ENCODE measurements at places on chromosomes 2 and 18.

GRCh38 chr2:64787019-64787365 is 133.3 kb upstream of the SERTAD2 start:
- no peak for DNase-seq

DNA sequence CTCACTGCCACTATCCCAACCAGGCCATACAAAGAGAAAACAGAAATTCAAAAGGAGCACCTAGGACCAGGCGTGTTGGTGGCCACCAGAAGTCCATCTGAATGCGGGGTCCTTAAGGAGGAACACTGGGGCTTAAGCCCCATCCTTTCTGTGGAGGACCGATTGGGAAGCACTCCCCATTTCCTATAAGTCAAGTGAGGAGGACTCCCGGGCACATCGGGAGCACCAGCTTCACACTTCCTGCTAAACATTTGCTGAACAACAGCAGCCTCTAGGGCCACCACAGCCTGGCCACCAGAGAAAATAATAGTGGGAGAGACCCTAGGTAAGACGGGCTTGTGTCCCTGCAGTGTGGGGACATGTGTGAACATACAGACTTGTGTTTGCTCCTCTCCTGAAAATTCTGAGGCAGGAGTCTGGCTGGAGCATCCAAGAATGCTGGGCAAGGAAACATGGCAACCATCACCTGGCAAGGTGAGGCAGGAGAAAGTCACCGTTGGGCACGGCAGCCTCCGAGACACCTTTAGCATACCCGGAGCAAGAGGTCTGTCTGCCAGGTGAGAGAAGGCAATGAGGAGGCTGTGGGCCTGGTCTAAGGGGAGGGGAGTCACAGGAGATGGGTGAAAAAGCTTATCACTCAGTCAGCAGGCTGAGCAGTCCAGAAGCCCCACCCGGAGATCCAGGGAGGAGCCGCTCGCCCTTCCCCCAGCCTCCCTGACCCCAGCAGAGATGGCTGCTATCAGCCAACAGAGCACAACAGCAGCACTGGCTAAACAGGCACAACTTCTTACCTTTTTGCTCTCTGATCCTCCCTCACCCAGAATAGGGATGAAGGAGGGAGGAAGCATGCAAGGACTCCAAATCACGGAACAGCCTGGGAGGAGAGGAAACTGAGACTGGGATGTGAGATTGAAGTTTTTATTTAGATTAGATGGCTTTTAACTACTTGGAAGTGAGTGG is 282.3 kb downstream of the EIPR1 start:
- no peak for DNase-seq

- DNase-seq: no peak
Measured at GRCh38 chr18:27546991-27547390, 361.9 kb upstream of the CHST9 start.

GRCh38 chr2:152623076-152623740 is 94.1 kb downstream of the PRPF40A start:
- DNase-seq: no peak

- DNase-seq: no peak
Measured at GRCh38 chr2:230130668-230131364, 62.1 kb upstream of the SLC16A14 start.

GRCh38 chr18:51399491-51400122 is 202.1 kb upstream of the MEX3C start:
- DNase-seq: no peak

- DNase-seq: no peak
Measured at GRCh38 chr2:11080253-11081115, 74.8 kb upstream of the SLC66A3 start.

DNA sequence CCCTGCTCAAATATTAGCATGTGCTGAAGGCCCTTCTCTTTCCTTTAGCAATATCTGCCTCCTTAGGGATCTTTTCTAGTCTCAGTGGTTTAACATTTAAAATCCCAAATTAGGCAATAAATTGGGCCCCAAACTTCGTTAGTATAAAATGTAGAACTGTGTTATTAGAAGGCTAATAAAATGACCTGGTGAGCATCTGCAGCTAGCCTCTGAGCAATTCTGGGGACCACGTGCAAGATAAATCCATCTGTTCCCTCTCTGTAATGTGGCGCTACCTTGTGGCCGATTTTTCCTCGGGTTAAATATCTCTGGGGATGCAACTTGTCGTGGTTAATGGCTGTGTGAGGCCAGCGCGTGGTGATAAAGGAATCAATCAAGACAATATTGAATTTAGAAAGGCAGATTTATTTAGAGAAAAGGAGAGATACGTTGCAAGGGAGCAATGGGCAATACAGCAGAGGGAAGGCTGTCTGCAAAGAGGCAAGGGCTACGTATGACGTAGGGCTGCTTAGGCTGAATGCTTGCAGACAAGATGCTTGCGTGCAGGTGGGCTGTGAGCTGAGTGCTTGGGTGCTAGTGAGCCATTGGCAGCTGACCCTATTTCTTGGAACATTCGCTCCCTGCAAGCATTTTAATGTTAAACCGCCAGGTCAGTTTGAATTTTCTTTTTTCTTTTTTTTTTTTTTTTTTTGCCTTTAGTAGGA is 18.5 kb upstream of the IL36G start:
- no peak for DNase-seq

GRCh38 chr2:153476491-153476815 is 2.1 kb downstream of the RPRM start:
- no peak for DNase-seq

DNA sequence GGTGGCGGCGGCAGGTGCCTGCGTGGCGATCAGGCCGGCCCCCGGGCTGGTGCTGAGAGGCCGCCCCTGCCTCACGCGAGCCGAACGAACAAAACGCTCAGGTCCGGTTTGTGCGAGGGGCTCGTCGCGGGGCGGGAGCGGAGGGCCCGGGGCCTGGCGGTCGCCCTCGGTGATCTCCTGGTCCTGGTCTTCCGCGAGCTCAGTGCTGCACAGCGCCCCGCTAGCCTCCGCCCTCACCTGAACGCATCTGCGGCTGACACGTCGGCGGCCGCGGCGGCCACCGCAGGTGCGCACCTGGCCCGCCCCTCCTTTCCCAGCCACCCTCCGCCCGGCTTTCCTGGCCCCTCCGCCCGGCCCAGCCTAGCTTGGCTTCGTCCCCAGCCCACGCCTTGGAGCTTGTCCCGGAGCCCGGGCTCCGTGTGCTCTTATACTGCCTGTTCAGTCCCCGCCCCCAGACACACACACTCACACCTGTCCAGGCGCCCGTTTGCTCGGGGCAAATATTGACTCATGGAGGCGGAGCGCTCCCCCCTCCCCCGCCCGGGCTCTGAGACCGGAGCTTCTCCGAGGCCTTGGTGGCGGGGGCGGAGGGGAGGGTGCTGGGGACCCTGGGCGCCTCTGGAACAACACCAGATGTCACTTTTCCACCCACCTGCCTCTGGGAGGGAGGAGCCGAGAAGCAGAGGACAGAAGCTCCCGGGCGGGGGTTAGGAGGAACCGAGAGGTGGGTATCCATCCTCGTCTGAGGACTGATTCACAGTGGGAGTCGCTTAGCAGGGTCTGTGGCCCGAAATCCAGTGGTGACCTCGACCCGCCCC is 8.6 kb upstream of the CRYBA2 start:
- DNase-seq: no peak

DNA sequence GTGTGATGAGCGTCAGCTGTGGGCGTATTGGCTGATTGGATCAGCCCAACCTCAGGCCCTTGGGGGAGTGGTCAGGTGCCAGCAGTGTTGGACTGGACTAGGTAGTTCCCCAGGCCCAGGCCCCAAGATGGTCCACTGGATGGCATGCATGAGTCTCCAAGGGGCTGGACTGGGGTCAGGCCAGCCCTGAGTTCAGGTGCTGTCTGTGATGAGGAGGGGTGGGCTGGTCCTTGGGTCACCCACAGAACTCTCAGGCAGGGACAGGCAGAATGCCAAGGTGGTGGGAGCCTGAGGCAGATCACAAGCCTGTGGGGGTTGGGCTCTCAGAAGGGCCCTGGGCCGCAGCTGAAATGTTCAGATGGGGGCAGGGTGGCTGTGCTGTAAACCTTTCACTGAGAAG is 59.5 kb upstream of the THUMPD2 start:
- DNase-seq: no peak

GRCh38 chr2:69122271-69122670 is 109.3 kb downstream of the ANTXR1 start:
- no peak for DNase-seq

- no peak for DNase-seq
Measured at GRCh38 chr2:14451312-14451711, 181.2 kb upstream of the LRATD1 start.

- DNase-seq: no peak
Measured at GRCh38 chr2:88574445-88574844, 52.8 kb downstream of the EIF2AK3 start.

GRCh38 chr2:101012706-101013181 is 10.7 kb downstream of the RPL31 start:
- DNase-seq: no peak

DNA sequence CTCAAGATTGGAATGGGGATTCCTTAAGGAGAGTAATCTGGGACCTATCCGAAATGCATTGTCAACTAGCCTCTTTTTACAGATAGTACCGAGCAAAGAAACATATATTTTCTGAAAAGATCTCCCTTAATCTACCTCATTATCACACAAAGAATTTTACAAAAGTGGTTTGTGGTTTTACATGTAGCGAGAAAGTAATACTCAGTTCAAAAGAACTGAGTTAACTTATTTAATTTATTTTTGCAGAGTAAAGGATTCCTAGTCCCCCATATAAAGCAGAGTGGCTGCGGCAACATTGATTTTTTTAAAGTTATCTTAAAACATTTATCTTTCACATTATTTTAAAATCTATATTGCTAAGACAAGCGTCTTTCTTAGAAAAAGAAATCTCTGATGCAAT is 15.9 kb upstream of the SOS1 start:
- DNase-seq: no peak

GRCh38 chr2:127084611-127085316 is 22.2 kb downstream of the BIN1 start:
- DNase-seq: no peak

GRCh38 chr2:71605781-71606241 is 152.4 kb downstream of the DYSF start:
- DNase-seq: no peak

GRCh38 chr2:141610564-141611175 is 520.1 kb downstream of the LRP1B start:
- no peak for DNase-seq

- DNase-seq: no peak
Measured at GRCh38 chr2:20027705-20028434, 15.4 kb upstream of the MATN3 start.

GRCh38 chr2:137969418-137969765 is 5.1 kb downstream of the HNMT start:
- no peak for DNase-seq

DNA sequence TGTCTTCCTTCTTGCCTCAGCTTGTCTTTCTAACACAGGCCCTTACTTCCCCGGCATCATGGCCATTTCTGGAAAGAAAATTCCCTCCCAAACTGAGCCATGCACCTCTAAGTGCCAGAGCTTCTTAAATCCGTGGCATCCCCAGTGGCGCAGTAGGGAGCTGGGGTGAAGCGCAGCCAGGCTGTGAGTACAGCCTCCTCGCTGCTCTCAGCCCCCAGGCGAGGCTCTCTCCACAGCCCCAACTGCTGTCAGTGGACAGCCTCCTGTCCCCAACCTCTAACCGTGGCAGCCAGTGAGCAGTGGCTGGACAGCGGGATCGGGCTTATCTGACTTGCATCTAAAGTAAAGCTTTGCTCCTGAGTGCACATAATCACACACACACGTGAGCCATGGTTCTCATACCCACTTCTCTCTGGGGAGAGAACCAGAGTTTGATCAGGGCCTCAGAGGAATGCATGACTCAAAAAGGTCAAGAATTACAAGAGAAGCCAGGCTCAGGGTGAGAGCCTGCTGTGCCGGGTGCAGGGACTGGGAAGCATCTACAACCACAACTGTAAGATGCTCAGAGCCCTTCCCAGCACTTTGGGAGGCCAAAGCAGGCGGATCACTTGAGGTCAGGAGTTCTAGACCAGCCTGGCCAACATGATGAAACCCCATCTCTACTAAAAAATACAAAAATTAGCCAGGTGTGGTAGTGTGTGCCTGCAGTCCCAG is 50.7 kb downstream of the SFXN5 start:
- DNase-seq: no peak

DNA sequence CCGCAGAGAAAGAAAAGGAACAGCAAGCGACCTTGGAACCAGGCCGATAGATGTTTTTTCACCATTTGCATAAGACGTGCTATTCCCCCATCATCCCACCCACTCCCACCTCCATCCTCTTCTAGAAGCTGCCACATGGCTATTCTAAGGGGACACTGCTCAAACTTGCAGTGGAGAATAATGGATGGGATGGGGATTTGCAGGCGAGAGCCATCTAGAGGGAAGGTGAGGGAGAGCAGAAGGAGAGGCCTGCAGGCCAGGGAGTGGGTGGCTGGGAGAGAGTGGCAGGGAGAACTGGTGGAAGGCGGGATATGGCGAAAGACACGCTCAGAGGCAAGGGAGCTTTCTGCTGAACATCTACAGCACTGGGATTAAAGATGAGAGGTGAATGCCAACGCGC is 84.9 kb downstream of the MAPK4 start:
- no peak for DNase-seq

DNA sequence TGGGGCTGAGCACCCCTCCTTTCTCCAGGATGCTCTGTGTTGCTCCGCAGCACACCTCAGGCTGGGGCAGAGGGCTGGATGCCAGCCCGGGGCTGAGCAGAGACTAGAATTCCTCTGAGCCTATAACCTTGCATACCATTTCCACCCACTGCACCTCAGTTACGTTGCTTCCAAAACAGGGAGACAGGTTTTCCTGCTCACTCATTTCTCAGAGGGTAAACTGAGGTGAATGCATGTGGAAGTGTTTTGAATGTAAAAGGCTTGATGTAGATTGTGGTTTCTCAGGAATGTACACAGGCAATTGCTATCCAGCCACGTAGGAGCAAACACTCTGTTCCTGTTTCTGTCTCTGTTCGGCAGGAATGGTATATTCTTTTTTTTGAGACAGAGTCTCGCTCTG is 45.3 kb downstream of the EDAR start:
- no peak for DNase-seq
